ENCODE measurements at places on chromosomes 1 and 21.
A peak's percentile ranks its signal among the peaks of the same experiment; 100 is the strongest.

DNA sequence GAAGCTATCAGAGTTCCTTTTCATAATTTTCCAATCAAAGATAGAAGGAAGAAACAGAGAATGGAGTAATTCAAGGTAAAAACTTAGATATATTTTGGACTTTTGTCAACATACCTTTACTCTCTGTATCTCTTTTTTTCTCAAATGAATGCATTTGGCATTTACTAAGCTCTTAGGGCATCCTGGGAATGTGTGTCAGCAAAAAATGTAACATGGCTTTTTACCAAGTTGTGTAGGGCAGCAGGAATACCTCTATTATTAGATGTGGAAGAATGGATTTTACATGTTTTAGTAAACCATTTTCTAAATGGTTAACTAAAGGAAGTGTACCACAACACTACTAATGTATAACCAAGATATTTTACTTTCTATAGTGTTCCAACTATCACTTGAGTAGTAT is 4.2 kb upstream of the COL11A1 start:
- DNase-seq, result no peak

DNA sequence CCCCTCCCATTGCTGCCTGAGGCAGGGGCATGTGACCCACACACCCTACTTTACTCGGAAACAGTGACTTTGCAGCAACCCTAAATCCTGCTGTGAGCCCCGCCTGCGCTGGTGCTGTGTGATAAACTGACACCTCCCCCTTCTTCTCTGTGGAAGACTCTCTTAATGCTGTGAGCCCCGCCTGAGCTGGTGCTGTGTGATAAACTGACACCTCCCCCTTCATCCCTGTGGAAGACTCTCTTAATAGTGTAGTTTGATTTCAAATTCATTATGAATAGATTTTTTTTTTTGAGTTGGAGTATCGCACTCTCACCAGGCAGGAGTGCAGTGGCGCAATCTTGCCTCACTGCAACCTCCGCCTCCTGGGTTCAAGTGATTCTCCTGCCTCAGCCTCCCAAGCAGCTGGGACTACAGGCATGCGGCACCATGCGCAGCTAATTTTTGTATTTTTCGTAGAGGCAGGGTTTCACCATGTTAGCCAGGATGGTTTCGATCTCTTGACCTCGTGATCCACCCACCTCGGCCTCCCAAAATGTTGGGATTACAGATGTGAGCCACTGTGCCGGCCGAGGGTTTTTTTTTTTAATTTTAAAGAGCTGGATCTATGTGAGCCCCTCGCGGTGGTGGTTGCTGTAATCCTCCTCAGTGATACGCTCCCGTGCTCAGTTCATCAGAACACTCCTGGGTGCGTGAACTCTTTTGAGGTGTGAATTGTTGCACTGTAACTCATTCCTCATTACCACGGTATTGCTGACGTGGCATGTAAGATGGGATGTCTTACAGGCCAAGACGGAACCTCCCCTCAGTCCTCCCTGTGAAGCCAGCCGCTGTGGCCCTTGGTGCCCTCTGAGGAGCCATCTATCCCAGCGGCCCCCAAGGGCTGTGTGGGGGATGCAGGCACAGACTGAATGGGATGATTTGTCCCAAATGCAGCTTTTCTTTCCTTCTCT is 60.3 kb downstream of the GALNT2 start:
- DNase-seq, result peak; percentile 24

DNA sequence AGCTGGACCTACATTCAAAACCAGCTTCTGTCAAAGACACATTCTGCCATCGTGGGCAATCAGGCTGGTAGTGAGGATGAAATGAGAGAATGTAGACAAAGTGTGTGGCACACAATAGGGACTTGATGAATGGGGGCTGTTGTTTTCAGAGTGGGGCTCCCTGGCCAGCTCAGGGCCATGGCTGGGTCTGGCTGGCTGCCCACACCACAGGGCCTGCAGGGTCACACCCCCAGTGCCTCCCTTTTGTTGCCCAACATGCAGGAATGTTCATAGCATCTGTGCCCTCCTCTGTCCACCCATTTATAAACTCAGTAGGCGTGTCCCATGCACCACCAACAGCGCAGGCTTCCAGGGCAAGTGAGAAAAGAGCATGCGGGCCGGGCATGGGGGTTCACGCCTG is 20.8 kb upstream of the ECE1 start:
- DNase-seq, result no peak

DNA sequence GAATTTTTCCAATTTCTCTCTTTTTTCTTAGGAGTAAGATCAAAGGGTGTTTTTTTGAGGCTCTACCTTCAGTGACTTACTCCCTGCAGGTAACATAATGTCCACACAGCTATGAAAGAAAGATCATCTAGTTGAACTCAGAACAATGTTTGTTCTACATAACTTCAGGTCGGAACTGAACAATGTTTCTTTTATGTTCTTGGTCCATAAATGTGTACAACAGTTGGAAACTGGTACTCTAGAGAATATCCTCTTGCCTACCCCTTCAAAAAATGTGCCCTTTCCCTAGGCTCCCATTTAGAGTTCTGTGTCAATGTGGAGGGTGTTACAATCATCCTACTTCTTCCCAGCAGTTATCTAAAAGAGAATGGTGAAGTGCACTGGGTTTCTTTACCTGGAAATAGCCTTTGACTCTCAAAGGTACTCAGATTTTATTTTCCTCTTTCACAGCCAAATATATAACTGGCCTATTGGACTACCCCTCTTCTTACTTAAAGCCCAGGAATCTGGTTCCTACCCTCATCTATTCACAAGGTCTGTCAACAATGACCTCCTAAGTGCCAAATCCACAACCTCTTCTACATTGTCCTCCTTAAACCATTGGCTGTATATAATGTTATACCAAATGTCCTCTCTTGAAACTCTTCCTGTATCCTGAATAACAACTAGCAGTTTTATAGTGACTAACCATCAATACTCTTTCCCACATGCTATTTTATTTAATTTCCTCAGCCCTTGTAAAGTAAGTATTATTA is 42.3 kb downstream of the CD58 start:
- no peak for DNase-seq

- DNase-seq, result no peak
These were observed 309.5 kb downstream of the ASTN1 start for GRCh38 chr1:176854758-176855745.

DNA sequence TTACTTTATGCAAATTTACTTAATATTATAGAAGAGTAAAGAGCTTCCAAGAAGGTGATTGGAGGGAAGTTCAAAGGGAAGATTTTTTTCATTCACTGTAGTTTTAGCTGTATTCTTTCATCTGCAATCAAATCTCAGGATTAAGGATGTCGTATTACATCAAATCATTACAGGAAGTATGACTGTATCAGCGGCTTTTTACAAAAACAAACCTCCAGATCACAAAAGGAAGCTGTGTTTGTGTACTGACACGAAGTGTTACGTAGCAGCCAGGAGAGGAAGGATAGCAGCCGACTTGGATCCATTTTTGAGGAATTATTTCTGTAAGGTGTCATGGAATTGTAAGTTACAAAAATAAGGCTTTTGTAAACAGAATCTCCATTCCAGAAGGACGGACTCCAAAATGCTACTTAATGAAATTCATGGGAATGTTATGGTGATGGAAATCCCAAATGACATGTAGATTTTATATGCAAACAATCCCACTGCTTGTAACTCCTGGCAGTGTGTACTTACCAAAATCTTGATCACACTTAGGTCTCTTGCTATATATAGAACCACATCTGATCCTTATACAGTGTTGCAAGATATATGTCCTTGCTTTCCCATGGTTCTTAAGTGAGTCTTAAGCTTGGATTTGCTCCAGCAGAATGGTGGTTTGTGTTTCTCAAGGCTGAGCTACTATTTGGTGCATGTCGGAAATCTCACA is 49.8 kb downstream of the KCNJ15 start:
- no peak for DNase-seq

GRCh38 chr1:225602590-225603206 is 50.2 kb downstream of the ENAH start:
- no peak for DNase-seq

- DNase-seq, result no peak
These were observed 62.5 kb downstream of the NDUFS5 start for GRCh38 chr1:39088658-39089057.

- no peak for DNase-seq
These were observed 95.5 kb downstream of the ZFYVE9 start for GRCh38 chr1:52237430-52237829.

GRCh38 chr1:107914119-107914765 is 50.7 kb downstream of the VAV3 start:
- no peak for DNase-seq

DNA sequence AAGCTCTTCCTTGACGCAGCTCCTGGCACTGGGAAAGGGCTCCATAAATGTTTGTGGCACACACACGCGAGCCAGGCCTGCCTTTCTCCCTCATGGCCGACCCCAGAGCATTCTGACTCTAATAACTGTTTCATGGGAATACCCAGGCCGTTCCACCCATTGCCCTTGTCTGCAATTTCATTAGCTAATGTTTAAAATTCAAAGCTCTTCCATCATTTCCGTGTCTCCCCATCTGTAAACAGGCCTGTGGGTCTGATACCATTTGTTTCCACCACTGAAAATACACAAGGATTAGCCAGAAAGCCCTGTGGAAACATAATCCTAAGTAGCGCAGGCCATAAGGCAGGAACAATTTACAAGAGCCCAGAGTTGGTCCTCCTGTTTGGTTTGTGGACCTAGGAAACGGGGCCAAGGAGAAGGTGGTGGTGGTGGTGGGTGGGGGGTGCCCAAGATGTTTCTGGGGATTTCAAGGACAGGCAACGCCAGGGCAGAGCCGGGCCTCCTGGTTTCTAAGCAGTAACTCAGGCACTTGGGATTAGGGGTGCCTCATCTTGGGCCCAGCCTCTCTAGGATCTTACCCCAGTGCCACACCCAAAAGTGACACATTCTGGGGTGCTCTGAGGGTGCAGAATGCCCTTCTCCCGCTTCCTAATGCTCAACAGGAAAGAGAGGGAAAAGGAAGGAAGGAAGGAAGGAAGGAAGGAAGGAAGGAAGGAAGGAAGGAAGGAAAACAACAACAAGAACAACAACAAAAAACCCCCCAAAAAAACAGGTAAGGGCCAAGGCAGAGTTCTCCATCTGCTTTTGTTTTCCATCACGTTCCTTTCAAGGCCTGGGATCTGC is 79.4 kb downstream of the SSBP3 start:
- no peak for DNase-seq

GRCh38 chr1:209318181-209319056 is 265.1 kb upstream of the CAMK1G start:
- no peak for DNase-seq

GRCh38 chr1:167728818-167729410 is 7.1 kb downstream of the MPZL1 start:
- DNase-seq, result no peak

GRCh38 chr1:99139876-99140275 is 124.4 kb upstream of the PLPPR4 start:
- DNase-seq, result no peak

DNA sequence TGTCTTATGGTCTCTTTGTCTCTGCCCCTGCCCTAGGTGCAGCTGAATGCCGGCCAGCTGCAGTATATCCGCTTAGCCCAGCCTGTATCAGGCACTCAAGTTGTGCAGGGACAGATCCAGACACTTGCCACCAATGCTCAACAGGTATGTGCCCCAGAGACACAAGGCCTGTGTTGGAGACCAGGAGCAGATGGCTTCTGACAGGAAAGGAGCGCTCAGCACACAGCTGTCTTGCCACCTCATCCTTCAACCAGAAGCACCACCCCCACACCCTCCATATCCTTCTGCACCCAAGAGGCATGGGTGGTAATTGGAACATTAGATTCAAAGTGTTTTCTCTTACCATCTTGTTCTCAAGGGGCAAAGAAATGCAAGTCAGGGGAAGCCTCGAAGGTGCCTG is 17.0 kb upstream of the KCNQ4 start:
- no peak for DNase-seq

DNA sequence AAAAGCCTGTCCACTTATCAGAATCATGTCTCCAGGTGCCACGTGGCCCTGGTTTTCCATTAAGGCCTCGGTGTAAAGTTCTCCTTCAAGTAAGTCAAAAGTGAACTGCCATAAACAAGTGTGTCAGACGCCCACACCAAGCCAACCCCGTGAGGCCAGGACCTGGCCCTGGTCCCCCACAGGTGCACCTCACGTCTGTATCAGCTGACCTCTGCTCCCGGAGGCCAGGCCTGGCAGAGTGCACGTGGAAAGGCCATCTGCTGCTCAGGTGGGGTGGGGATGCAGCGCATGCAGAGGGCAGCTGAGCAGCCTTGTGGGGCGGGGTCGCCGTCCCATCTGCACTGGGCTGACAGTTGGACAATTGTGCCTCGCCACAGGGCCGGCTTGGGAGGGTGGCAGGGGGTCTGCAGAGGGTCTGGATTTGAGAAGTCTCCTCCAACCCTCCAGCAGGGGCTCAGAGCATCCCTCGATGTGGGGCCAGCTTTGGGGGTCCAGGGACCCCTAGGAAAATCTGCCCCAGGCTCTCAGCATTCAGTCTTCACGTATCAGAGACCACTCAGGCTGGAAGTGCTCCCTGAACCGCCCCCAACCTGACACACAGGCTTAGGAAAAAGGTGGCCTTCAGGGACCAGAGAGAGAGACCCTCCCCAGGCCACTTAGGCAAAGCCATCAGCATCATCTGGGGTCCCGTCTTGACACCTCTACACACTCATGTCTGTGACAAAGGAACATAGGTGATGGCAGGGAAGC is 3.0 kb downstream of the SLC19A1 start:
- DNase-seq, result no peak

DNA sequence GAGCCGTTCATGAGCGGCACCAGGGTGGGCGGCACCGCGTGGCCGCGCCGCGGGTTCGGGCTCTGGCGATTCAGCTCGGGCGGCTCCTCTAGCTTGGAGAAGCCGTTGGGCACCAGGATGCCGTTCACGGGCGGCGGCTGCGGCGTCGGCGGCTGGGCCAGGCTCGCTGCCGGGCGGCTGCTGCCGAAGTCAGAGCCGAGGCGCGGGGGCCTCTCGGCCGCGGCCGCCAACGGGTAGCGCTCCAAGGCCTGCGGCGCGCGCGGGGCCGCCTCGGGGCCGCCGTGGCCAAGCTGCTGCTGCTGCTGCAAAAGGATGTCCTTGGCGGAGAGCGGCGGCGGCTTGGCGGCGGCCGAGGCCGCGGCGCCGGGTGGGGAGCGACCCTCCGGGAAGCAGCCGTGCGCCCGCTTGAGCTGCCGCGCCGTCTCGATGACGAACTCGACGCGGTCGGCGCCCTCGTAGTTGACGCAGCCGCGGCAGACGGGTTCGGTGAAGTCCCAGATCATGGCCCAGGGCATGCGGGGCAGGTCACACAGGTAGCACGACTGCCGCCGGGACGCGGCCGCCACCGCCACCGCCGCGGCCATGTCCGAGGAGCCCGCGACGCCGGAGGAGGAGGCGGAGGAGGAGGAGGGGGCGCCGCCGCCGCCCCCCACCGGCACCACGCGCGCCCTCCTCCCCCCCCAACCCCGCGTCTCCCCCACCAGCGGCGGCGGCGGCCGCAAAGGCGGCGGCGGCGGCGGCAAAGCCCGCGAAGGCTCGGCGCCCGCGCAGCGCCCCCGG is 877 bp downstream of the IRF2BP2 start:
- DNase-seq, result peak; percentile 43

Data from stimulated activated CD8-positive, alpha-beta memory T cell treated with anti-CD3 and anti-CD28 coated beads, Interleukin-15, amount 100 ng/mL, for 4 hours (primary cell).